Aorta (tissue), 5 donors: ENCODE measurements at places on chromosomes 2 and 18.
A peak's percentile ranks its signal among the peaks of the same experiment; 100 is the strongest.

GRCh38 chr2:48343571-48344440 is 186.1 kb upstream of the STON1 start:
- no peak for DNase-seq

DNA sequence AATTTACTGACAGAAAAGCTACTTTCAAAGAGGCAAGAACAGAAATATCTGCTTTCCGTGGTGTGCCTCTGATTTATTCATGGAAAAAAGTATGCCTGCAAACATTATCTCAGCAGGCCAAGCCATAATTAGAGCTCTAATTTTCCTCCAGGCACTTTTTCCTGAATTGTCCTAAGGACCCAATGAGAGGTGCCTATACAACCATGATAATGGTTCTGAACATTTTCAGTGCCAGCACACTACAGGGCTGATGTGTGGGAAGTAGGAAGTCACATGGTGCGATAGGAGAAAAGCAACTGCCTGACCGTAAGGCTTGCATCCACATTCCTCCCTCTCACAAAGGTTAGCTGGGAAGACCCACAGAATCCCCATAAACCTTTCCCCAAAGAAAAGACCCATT is 45.9 kb upstream of the EGR4 start:
- DNase-seq, result no peak

DNA sequence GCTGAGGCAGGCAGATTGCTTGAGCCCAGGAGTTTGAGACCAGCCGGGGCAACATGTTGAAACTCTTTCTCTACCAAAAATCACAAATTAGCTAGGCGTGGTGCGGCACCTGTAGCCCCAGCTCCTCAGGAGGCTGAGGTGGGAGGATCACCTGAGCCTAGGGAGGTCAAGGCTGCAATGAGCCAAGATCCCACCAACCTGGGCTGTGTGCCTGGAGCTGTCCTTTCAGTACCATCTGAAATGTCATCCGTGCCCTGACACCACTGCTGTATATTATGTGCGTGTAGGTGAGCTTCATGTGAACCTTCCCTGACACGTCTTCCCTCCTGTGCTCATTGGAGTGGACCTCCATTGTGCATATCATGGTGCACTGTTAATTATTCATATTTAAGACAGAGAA is 84.8 kb upstream of the HNRNPA3 start:
- no peak for DNase-seq

GRCh38 chr2:68317971-68318913 is 1.5 kb downstream of the CNRIP1 start:
- DNase-seq, result peak; percentile 76

- DNase-seq, result no peak
These were observed 137.4 kb downstream of the AKAIN1 start for GRCh38 chr18:5059696-5060032.

DNA sequence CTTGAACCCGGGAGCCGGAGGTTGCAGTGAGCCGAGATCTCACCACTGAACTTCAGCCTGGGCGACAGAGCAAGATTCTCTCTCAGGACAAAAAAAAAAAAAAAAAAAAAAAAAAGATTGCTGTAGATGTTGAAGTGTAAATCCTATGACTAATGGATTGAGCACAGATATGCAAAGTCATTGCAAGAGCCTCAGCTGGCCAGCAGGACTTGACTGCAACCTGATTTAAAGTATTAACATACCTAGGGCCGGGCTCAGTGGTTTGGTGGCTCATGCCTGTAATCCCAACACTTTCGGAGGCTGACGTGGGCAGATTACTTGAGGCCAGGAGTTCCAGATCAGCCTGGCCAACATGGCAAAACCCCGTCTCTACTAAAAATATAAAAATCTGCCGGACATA is 103.4 kb upstream of the MSH2 start:
- DNase-seq, result no peak

DNA sequence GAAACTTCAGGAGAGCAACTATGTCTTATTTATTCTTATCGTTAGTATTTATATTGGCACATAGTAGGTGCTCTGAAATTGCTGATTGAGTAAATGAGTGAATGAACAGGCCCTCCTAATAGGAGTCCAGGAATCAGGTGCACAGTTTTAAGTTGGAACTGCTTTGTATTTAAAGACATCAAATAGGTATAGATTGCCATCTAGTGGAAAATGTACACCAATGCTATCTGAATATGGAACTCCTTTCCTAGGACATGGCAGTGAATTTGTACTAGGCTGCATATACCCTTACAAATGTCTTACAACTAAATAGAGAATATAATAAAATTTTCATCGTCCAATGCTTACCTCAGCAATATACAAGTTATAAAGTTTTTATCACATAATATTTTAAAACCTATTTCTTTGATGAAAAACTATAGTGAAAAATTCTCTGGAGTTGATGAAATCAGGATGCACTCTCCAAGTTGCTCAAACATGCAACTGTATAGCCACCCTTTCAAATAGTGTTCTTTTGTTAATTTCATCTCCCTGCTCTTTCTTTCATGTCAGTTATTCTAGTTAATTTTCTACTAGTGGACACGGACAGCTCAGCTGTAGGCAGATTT is 318.9 kb upstream of the SYT4 start:
- no peak for DNase-seq

DNA sequence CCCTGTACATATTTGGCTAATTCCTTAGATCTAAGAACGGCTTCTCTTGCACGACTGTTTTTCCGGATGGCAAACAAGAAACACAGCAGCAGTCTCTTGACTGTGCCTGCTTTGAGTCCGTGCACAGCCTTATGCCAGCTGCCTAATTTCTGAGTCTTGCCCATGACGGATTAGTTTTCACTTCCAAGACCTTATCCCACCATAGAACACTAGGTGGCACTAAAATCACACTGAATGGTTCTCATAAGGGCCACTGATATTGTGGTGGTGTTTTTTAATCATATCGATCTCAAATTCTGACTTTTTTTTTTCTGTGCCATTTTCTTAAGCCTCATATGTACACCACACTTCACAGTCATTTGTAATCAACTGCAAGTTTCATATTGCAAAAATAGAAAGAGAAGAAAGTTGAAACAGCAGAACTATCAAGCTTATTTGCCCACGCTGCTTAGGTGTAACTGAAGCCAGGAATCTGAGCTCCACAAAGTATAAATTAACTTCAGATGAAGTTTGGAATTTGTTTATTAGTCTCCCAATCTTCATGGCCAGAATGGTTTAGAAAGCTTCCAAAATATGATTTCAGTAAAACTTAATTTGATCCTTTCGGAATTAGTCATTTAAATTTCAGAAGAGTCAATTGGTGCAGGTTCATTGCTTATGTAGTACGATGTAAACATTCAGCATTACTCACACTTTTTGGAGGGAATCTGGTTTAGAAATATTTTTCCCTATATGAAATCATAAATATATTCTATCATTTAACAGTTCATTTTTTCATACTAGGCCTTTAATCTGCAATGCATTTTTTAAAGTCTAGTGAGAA is 45.5 kb upstream of the SCN7A start:
- no peak for DNase-seq

DNA sequence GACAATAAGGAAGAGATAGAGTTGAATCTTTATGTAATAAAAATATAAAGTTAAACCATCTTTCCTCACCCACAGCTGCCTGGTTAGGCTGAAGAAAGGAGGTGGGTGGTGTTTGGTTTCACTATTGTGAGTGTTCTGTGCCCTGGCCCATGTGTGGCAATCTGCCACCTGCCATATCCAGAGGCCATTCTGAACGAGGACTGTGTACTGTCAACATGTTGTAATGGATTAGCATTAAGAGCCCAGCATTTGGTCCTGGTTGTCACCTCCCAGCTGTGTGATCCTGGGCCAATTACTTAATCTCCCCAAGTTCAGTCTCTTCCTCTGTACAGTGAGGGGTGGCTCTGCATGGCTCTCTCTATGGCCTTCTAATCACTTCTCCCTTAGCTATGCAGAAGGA is 118.2 kb upstream of the SEC11C start:
- DNase-seq, result no peak

DNA sequence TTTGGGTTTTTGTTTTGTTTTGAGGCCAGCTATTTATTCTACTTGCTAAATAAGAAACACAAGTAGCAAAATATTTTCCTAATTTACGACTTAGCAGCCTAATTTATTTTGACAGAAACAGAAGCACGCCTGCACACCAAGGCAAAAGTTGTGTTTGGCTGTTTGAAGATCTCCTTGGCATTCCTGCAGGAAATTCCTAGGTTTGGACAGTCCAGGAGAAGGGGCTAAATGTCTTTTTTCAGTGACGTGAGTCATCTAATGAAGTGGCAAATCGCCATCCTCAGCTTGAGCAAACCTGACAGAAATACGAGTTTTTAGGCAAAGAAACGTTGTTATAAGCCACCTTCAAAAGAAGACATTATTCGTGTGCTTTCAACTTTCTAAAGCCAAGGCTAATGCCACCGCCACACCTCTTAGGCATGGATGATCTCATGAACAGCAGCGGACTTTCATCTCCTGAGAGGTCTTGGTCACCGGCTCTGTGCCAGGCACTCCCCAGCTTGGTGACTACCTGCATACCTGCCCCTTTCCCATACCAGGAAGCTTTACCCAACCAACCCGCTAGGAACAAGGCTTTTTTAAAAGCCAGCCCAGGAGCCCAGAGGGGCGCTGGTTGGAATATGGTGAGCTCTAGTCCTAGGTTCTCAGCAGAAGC is 30.9 kb downstream of the STK39 start:
- no peak for DNase-seq

- DNase-seq, result no peak
These were observed 370.7 kb upstream of the MEX3C start for GRCh38 chr18:51568151-51568550.

GRCh38 chr2:111202266-111203040 is 81.7 kb downstream of the BCL2L11 start:
- DNase-seq, result no peak

GRCh38 chr2:235515821-235516220 is 22.0 kb downstream of the AGAP1 start:
- peak; percentile 57 for DNase-seq

DNA sequence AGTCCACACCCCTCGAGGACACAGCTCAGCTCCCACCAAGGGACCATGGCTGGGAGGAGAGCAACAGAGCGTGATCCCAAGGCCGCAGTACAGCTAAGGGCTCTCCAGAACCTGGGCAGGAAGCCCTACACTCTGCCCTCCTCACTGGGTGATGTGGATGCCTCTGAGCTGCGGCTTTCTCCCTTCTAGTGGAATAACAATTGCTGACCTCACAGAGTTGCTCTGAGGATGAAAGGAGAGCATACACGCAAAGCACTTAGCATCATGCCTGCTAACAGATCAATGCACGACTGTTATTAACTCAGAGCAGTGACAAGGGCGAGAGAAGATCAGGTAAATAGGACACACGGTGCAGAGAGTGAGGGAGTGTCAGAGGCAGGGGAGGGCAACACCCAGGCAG is 74.2 kb downstream of the ZFP36L2 start:
- DNase-seq, result no peak

- no peak for DNase-seq
These were observed 6.9 kb downstream of the PNKD start for GRCh38 chr2:218276986-218277755.

- DNase-seq, result no peak
These were observed 50.9 kb upstream of the AFF3 start for GRCh38 chr2:100193291-100193710.

DNA sequence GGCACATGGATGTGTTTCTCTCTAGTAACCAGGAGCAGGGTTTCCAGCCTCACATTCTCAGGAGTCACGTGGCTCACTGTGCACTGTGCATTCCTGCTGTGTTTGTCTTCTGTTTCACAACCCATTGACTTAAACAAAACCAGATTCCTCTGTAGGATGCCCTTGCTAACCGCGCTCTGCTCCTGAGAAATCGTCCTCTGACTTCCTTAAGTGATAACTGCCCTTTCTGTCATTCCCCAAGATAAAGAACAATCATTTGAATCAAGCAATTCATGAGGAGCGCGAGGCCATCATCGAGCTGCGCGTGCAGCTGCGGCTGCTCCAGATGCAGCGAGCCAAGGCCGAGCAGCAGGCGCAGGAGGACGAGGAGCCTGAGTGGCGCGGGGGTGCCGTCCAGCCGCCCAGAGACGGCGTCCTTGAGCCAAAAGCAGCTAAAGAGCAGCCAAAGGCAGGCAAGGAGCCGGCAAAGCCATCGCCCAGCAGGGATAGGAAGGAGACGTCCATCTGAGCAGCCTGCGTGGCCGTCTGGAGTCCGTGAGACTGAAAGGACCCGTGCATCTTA is 60.2 kb downstream of the RALBP1 start:
- peak; percentile 85 for DNase-seq

DNA sequence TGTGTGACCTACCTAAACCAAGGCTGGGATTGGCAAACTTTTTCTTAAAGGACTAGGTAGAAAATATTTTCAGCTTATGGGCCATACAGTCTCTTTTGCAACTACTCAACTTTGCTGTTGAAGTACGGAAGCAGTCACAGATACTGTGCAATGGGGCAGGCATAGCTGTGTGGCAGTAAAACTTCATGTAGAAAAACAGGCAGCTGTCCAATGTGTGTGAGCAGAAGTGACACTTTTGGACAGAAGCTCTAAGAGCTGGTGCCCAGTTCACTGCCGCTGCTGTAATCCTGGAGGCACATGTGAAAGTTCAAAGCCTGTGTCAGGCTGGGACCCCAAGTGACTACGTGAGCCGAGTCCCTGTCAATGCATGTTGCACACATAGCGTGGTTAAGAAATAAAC is 46.7 kb downstream of the MAPK4 start:
- no peak for DNase-seq

DNA sequence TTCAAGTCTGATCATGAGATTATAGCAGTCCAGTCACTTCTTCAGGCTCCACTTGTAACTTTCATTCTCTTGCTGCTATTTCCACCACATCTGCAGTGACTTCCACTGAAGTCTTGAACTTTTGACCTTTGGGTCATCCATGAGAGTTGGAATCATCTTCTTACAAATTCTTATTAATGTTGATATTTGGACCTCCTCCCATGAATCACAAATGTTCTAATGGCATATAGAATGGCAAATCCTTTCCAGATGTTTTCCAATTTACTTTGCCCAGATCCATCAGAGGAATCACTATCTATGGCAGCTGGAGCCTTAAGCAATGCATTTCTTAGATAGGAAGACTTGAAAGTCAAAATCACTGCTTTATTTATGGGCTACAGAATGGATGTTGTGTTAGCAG is 159.4 kb downstream of the LTBP1 start:
- no peak for DNase-seq
